ENCODE measurements at places on chromosomes 1 and 21.

DNA sequence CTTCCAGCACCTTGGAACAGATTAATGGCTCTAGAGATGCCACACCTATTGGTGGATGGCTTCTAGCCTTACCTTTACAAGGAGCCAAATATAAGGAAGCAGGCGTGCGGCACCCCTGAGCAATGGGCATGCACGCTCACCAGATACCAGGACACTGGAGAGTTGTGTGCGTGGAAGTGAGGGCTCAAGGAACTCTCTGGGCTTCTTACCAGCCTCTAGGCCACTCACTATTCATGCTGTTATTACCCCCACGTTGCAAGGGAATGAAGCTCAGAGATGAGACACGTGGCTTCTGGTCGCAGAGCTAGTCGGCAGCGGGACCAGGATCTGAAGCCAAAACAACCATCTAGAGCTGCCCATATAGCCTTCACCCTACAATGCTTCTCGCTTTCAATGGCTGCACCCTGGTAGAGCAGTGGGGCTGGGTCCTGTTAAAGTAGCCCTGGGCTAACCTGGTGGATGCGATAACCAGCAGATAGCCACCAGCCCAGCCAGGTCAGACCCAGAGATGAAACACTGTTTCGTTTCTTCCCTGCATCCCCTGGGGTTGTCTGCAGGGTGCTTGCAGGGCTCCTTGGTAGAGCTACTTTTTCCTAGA, 396.4 kb upstream of the VAMP3 start:
- DNase-seq = no peak

DNA sequence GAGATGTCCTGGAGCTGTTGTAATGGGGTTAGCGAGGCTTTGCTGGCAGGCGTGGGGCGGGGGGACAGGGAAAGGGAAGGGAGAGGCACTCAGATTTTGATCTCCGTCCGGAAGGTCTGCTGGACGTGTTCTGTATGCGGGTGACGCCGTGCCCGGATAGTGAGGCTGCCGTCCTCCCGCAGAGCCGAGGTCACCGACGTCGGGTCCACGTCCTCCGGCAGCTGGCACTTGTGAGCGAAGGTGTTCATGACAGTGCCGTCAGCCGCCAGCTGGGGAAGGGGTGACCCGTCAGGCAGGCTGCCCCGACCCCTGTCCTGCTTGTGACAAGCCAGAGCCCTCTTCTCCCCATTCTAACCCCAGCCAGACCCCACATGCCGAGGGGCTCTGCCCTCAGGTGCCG, 2.4 kb downstream of the HSPB7 start:
- DNase-seq = no peak

- DNase-seq = no peak
These were observed 46.5 kb upstream of the COL6A2 start for GRCh38 chr21:46051379-46051770.

DNA sequence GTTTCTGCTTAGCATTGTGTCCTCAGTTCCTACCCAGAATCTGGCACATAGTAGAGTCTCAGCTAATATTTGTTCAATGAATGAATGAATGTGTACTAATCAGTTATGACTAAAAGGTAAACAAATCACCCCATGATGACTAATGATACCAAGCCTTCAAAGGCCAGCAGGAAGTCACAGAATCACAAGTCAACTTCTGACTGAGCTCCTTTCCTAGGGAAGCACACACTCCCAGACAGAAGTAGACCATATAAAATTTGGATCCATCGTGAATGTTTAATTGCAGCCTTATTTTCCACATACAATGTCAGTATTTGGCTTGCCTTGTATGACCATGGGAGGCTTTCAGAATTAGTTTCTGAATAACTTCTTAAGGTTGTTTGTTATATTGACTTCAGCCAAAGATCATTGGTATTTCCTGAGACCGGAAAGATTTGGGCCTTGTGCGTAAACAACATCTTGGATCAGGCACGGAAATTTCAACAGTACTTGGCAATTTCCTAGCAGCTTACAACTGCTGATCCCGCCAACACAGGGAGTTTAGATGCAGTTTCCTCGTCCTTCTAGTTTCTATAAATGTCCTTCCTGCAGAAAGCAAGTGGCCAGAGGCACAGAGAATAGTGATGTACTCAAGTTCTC, 185.9 kb upstream of the ATP1B1 start:
- DNase-seq = no peak

GRCh38 chr1:88961081-88961480, 31.3 kb downstream of the KYAT3 start:
- no peak for DNase-seq

DNA sequence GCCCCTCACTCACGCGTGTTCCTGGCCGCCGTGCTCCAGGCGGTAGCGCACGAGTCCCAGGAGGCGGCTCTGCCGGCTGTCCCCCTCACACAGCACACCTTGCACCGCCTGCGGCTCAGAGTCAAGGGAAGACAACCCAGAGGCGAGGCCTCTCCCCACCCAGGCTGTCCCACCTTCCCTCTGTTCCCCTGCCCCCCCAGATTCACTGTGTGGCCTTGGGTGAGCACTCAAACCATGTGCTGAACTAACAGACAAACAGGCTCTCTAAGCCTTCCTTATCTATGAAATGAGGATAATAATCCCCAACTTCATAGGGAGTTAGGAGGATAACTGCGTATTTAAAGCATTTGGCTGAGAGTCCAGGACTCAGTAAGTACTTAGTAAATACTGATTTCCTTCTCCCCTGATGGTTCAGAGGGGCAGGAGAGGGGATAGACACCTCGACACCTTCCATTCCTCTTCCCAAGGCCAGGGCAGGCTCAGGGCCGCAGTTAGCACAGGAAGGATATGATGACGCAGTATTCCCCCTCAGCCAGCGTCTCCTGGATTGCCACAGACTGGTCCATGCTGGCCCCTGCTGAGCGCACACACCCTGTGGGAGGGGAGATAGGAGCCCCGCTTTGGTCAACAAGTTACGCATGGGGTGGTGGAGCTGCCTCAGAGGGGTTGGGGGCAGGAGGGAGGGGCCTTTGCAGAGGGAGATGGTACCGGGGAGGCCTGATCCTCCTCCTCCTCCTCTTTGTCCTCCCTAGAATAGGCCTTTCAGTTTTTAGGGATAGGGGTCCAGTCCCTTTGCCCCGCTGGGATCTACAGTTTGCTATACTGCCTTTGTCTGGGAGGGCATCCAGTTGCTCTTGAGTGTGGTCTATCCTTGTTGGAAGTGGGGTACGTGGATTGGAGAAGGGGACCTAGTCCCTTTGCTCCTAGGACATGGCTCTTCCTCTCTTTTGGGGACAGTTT, 830 bp downstream of the INPP5B start:
- no peak for DNase-seq

GRCh38 chr21:35349376-35350080, 300.4 kb upstream of the RUNX1 start:
- DNase-seq = no peak

DNA sequence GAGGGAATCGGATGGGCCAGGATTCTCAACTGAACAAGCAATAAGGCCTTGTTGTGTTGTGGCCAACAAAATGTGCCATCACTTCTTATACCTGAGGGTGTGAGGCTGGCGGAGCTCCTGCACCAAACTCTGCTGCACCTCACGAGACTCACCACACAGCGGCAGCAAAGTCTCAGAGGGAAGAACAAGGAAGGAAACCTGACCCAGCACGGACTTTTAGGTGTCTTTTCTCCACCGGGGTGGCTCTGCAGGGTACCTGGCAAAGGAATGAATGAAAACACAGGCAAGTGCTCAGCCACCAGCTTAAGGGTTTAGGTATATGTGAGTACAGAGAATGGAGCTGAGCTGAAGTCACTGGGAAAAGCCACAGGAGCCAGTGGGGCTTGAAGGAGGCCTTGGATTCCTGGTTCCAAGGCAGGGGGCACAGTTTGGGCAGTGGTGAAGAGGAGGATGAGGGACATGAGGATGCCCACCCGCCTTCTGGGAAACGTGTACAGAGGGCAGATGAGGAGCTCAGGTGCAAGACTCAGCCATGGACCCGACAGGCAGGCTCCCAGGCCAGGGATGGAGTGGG, 31.1 kb upstream of the HSD3B1 start:
- no peak for DNase-seq

- DNase-seq = no peak
These were observed 19.8 kb downstream of the PLA2G2E start for GRCh38 chr1:19903621-19904020.

DNA sequence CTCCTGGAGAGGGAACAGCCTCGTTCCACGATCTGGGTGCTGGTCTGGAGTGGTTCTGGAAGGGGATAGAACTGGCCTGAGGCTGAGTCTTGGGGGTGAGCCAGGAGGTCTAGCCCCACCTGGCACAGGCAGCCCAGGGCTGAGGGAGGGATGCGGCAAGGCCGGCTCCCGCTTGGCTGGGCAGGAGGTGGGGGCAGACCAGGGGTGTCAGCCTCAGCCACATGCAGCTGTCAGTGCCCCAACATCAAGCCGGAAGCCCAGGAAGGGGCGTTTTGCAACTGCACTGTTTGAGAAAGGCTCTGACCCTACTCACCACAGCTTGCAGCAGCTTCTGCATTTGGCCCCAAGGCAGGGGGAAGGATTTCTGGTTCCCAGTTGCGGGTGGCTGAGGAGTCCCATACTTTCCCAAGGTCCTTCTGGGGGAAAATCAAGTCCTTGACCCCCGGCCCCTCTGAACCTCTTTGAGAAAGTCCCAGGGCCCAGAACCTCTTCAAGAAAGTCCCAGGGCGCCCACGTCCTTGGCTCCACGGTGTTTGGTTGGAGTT, 2.0 kb downstream of the EFHD2 start:
- peak; percentile 46 for DNase-seq

DNA sequence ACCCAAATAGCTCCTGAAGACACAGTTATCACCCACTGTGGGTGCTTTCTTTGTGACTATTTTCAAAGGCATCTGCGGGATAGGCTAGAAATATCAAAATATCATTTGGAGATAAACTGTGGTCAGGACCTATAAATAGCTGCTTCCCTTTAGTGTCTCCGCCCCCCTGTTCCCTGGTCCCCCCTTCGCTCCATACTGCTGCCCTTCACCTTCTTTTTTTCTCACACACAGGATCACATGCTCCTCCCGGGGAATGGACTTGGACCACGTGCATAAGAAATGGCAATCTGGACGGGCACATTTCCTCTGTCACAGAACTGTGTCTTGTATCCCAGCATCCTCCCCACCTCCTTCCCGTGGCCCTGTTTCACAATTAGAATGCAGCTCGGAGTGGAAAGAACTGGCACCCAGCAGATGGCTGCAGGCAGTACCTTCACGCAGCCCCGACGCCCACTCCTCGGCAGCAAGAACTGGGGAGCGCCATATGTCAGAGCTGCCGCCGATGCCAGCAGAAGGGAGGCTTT, 68.8 kb upstream of the SSX2IP start:
- no peak for DNase-seq

GRCh38 chr1:85846706-85847105, 138.5 kb upstream of the ZNHIT6 start:
- DNase-seq = no peak

DNA sequence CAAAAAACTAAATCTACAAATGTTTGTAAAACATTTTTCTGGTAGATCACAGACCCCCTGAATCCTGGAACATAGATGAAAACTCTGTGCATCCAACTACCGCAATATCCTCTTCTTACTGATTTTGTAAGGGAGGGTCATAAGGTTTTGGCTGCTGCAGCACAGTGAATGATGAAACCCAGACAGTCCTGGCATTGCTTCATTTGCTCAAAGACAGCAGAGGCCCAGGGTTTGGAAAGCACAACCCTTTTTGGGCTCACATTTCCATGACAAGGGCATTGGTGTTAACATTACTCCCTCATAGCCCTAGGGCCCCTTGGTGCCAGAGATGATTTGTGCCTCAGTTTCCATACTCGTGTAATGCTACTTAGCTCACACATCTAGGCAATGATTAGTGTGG, 51.2 kb downstream of the PLXNA2 start:
- DNase-seq = no peak

GRCh38 chr1:61953076-61953789, 211.0 kb downstream of the PATJ start:
- DNase-seq = no peak

GRCh38 chr1:228219962-228220780, 12.3 kb downstream of the OBSCN start:
- DNase-seq = no peak

DNA sequence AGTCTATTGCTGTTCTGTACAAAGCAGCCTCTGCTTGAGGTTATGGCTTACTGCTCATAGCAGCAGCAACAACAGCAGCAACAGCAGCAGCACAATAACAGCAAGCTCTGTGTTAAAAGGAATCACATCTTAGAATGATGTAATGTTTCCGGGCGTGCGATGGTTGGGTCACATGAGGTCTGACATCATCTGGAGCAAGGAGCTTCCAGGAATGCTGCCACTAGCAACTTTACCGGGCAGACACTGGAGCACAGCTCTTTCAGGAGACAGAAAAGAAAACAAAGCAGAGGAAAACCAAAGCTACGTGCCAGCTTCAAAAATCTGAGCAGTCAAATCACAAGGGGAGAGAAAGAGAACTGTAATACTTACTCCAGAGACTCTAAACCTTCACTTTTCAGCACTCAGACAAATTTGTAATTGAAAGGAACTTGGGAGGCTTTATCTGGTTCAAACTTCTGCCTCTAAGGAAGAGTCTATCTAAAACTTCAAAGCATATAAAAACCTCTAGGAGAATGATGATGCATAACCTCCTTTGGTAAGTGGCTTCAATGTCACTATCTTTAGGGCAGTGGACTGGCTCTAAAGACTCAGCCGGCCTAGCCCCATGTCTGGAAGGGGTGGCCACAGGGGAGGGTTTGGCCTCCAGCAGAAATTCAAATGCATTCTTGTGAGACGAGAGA, 28.3 kb upstream of the RAB3GAP2 start:
- no peak for DNase-seq

DNA sequence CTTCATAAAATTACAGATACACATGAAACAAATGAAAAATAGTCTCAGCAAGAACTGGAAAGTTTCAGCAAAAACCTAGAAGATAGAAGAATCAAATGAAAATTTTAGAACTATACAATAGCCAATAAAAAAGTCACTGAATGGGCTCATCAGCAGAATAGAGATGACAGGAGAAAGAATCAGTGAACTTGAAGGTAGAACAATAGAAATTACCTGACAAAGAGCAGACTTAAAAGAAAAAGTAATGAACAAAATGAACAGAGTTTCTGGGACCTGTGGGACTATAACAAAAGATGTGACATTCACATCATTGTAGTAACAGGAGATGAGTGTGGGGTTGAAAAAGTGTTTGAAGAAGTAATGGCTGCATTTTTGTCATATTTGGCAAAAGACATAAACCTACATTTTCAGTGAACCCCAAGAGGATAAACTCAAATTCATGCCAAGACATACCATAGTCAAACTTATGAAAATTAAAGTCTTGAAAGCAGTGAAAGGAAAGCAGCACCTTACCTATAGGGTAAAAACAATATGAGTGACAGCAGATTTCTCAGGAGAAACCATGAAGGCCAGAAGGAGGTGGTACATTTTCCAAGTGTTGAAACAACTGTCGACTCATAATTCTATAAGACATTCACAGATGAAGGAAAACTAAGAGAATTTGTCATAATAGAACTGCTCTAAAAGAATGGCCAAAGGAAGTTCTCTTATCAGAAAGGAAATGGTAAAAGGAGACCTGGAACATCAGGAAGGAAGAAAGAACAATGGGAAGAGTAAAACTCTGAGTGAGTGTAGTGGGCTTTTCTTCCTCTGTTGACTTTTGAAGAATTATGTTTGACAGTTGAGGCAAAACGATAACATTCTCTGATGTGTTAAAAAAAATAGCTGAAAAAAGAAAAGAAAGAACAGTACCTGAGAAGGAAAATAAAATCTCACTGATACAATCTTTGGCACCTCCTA, 23.5 kb downstream of the NTPCR start:
- DNase-seq = no peak

GRCh38 chr1:67100833-67101232, 33.9 kb downstream of the C1orf141 start:
- no peak for DNase-seq

- no peak for DNase-seq
These were observed 8.8 kb downstream of the ASAP3 start for GRCh38 chr1:23475134-23475628.
